Kidney (tissue), 22 donors: ENCODE measurements at places on chromosomes 5 and 9. TPM values are rescaled to one million over a fixed set of nuclear protein-coding genes. Genes with fewer than 3 reads are reported as not detected.
A peak's percentile ranks its signal among the peaks of the same experiment; 100 is the strongest.

CMYA5 gene
- 6.1 TPM for total RNA-seq

NMRK1 gene
- total RNA-seq: 42.3 TPM

DNA sequence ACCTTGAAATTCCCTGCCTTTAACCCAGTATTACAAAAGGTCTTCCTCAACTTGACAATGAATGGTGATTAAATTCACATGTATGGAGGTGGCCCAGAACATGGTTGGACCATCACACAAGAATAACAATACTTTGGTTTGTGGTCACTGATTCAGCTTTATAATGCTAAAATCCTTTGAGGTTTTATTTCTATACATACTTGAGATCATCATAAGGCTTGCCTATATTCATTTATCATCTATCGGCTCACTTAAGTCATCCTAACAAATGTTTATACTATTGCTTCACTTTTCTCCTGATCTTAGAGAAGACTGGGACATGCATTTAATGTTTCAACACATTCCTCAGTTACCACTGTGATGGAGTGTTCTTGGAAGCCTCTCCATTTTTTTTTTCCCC, 191.3 kb downstream of the DMAC1 start:
- no peaks in the 10 kb centered on the region for H3K27me3 ChIP-seq
- no peaks in the 10 kb centered on the region for H3K4me1 ChIP-seq
- H3K4me3 ChIP-seq: no peak overlapping the region

GRCh38 chr9:82034956-82035731, 46.6 kb downstream of the SPATA31D1 start:
- no peaks in the 10 kb centered on the region for H3K36me3 ChIP-seq
- H3K4me1 ChIP-seq: no peaks in the 10 kb centered on the region
- no peak for DNase-seq
- H3K27me3 ChIP-seq: no peaks in the 10 kb centered on the region
- H3K27ac ChIP-seq: no peak overlapping the region

- DNase-seq: peak; percentile 27
- no peak overlapping the region for H3K4me3 ChIP-seq
- H3K4me1 ChIP-seq: no peaks in the 10 kb centered on the region
- no peaks in the 10 kb centered on the region for H3K27me3 ChIP-seq
- no peaks in the 10 kb centered on the region for H3K36me3 ChIP-seq
Measured at GRCh38 chr9:138010861-138011260, 133.3 kb downstream of the CACNA1B start.

DNA sequence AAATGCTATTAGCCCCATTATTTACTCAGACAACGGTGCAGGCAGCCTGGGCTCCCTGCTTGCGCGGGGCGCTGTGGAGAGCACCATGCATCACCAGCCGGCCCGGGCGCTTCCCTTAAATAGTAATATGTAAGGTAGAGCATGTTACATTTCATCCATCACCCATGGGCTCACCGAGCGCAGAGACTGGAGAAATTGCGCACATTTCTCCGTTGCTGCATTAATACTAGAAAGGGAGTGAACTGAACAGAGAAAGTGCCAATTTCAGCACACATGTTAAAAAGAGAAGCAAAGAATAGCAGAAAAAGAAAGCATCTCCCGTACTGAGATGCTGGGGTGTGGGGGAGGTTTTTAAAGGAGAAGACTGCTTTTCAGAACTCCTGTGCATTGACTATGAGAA, 400.3 kb downstream of the ZSWIM6 start:
- no peaks in the 10 kb centered on the region for H3K36me3 ChIP-seq
- peaks cover 3% of the 10 kb centered on the region for H3K4me1 ChIP-seq
- no peak overlapping the region for H3K27ac ChIP-seq
- DNase-seq: peak; percentile 13

- no peak overlapping the region for H3K27ac ChIP-seq
- H3K27me3 ChIP-seq: no peaks in the 10 kb centered on the region
- DNase-seq: no peak
- H3K4me1 ChIP-seq: no peaks in the 10 kb centered on the region
Measured at GRCh38 chr5:149080294-149080693, 17.4 kb upstream of the SH3TC2 start.

- no peak overlapping the region for H3K27ac ChIP-seq
- H3K27me3 ChIP-seq: peaks cover 5% of the 10 kb centered on the region
- no peak for DNase-seq
- H3K36me3 ChIP-seq: no peaks in the 10 kb centered on the region
- H3K4me3 ChIP-seq: no peak overlapping the region
- H3K4me1 ChIP-seq: no peaks in the 10 kb centered on the region
Measured at GRCh38 chr5:1950708-1951103, 68.0 kb upstream of the IRX4 start.

DNA sequence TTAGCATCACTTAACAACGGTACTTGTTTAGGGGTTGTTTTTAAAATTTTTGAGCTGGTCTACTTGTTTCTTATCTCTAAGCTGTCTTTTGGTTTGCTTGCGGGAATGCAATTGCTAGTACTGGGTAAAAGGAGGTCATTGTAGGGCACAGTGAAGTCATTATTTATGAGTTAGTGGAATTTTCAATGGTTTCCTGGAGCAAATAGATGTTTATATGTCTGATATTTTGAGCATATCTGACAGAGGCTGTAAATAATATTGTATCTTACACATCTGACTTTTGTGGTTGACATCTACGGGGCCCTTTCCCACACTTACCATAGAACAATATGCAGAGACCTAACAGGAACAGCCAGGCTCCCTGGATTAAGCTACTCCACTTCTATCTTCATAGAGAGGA, 90.4 kb upstream of the IL6ST start:
- H3K36me3 ChIP-seq: no peaks in the 10 kb centered on the region
- peaks cover 7% of the 10 kb centered on the region for H3K4me1 ChIP-seq
- no peaks in the 10 kb centered on the region for H3K27me3 ChIP-seq
- H3K4me3 ChIP-seq: no peak overlapping the region

- peak overlapping the region; percentile 48 for H3K27ac ChIP-seq
- peaks cover 5% of the 10 kb centered on the region for H3K4me1 ChIP-seq
- H3K36me3 ChIP-seq: no peaks in the 10 kb centered on the region
- H3K4me3 ChIP-seq: no peak overlapping the region
- no peak for DNase-seq
- H3K27me3 ChIP-seq: peaks cover 5% of the 10 kb centered on the region
Measured at GRCh38 chr9:76911971-76912370, 6.1 kb upstream of the PRUNE2 start.

GRCh38 chr9:71446473-71447411, 321.6 kb downstream of the CEMIP2 start:
- H3K4me3 ChIP-seq: no peak overlapping the region
- no peaks in the 10 kb centered on the region for H3K36me3 ChIP-seq
- H3K27me3 ChIP-seq: no peaks in the 10 kb centered on the region
- no peaks in the 10 kb centered on the region for H3K4me1 ChIP-seq

GRCh38 chr5:6080436-6080835, 297.9 kb downstream of the MED10 start:
- no peak overlapping the region for H3K27ac ChIP-seq
- H3K4me1 ChIP-seq: no peaks in the 10 kb centered on the region
- no peaks in the 10 kb centered on the region for H3K27me3 ChIP-seq
